ENCODE measurements at places on chromosomes 3 and 15. TPM values are rescaled to one million over a fixed set of nuclear protein-coding genes. Genes with fewer than 3 reads are reported as not detected.

GRCh38 chr3:161586556-161587235, 90.1 kb downstream of the OTOL1 start:
- H3K27ac ChIP-seq = no peak overlapping the region
- no peak overlapping the region for H3K4me3 ChIP-seq
- H3K27me3 ChIP-seq = no peaks in the 10 kb centered on the region
- no peak for DNase-seq
- no peaks in the 10 kb centered on the region for H3K4me1 ChIP-seq

GRCh38 chr15:68204361-68204760, 771 bp downstream of the CALML4 start:
- no peak overlapping the region for H3K4me3 ChIP-seq
- DNase-seq = no peak
- H3K27me3 ChIP-seq = no peaks in the 10 kb centered on the region
- no peak overlapping the region for H3K27ac ChIP-seq

- H3K27me3 ChIP-seq = peaks cover 24% of the 10 kb centered on the region
- H3K27ac ChIP-seq = no peak overlapping the region
- DNase-seq = no peak
- no peak overlapping the region for H3K4me3 ChIP-seq
These were observed 41.1 kb downstream of the LYZL4 start for GRCh38 chr3:42369304-42369703.

- H3K27ac ChIP-seq = no peak overlapping the region
- peaks cover 7% of the 10 kb centered on the region for H3K4me1 ChIP-seq
- H3K4me3 ChIP-seq = no peak overlapping the region
These were observed 90.6 kb upstream of the AKAP13 start for GRCh38 chr15:85289677-85290365.

DNA sequence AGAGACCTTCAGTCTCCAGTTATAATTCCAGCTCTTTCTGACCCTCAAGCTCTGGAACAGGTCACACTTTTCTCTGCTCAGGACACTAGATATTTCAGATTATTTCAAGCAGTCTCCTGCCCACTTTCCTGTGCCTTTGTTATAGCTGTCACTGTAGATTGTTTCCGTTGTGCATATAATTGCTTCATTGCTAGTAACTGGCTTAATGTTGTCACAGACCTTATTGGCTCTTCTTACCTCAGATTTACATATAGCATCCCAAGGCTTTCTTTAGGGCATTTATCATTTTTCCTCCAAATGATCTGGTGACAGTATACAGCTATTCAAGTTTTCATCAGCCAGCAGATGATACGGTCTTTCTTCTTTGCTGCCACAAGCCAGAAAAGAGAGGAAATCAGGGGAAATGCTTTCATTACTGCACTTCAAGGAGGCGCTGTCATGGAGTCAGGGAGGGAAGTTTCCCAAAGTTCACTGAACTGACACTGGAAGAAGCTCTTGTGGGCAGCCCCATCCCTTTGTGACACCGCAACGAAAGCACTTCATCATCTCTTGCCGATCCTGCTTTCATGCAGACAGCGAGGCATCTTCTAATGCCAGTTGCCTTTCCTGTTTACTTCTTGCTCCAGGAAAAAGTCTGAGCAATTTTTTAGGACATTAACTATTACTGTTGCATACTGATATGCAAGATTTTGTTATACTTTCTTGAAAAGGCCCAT, 181.9 kb downstream of the CDIN1 start:
- no peak overlapping the region for H3K4me3 ChIP-seq
- no peaks in the 10 kb centered on the region for H3K4me1 ChIP-seq
- no peaks in the 10 kb centered on the region for H3K27me3 ChIP-seq
- DNase-seq = no peak
- H3K36me3 ChIP-seq = peaks cover 20% of the 10 kb centered on the region
- H3K27ac ChIP-seq = no peak overlapping the region

GRCh38 chr3:182793663-182794454, 555 bp downstream of the ATP11B start:
- no peaks in the 10 kb centered on the region for H3K36me3 ChIP-seq
- peak overlapping the region; percentile 97 for H3K27ac ChIP-seq
- peak; percentile 31 for DNase-seq
- peaks cover 1% of the 10 kb centered on the region for H3K27me3 ChIP-seq
- H3K4me1 ChIP-seq = peaks cover 55% of the 10 kb centered on the region

NDN gene
- 35.2 TPM for total RNA-seq

- no peak for DNase-seq
- H3K4me1 ChIP-seq = peaks cover 9% of the 10 kb centered on the region
- no peaks in the 10 kb centered on the region for H3K36me3 ChIP-seq
- H3K27me3 ChIP-seq = no peaks in the 10 kb centered on the region
- peak overlapping the region; percentile 85 for H3K4me3 ChIP-seq
- peak overlapping the region; percentile 93 for H3K27ac ChIP-seq
These were observed 220.3 kb upstream of the ATP10A start for GRCh38 chr15:26083457-26083856.

NBEAL2 gene
- total RNA-seq = 12.6 TPM

CAND2 gene
- total RNA-seq = 76.2 TPM

GRCh38 chr15:43352693-43353382, 18.0 kb downstream of the ZSCAN29 start:
- H3K4me1 ChIP-seq = peaks cover 23% of the 10 kb centered on the region
- no peak overlapping the region for H3K4me3 ChIP-seq
- H3K36me3 ChIP-seq = peaks cover 49% of the 10 kb centered on the region
